ENCODE measurements at places on chromosomes 12 and 14.
A peak's percentile ranks its signal among the peaks of the same experiment; 100 is the strongest.

DNA sequence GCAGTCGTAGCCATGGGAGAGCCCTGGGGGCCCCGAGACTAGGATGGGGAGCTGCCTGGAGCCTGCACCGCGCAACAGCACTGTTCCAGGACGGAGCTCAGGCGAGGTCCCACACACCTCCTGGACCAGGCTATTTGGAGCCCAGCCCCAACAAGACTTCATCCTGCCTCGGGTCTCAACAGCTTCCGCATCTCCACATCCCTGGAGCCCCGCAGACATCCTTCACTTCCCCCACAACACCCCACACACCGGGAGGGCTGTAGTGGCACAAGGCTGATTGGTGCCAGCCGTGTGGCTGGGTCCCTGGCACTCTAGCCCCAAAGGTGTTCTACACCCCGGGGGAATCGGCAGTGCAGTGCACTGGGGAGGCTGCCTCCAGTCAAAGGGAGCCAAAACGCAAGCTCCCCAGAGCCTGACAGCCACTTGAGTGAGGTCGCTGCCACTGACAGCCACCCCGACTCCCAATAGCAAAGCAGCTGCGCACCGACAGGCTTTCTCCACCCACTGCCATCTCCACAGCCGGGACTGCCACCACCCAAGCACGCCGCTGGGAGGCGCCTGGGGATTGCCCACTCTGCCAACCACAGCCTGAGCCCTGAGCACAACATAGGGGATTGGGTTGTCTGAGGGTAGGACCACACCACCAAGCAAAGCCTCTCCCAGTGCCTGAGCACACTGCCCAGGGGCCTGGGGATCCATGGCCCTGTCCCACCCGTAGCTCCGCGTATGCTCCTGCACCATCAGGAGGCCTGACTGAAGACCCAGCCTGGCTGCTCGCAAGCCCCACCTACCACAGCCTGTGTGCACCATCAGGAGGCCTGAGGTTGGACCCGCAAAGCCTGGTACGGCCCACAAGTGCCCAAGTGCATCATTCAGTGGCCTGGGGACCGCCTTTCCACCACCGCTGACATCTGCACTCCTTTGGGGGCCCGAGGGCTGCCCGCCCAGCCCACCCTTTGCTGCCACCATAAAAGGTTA, 13.2 kb upstream of the KLRF1 start:
- peak; percentile 88 for DNase-seq

- DNase-seq, result no peak
These were observed 198.5 kb downstream of the STXBP6 start for GRCh38 chr14:24851406-24851805.

DNA sequence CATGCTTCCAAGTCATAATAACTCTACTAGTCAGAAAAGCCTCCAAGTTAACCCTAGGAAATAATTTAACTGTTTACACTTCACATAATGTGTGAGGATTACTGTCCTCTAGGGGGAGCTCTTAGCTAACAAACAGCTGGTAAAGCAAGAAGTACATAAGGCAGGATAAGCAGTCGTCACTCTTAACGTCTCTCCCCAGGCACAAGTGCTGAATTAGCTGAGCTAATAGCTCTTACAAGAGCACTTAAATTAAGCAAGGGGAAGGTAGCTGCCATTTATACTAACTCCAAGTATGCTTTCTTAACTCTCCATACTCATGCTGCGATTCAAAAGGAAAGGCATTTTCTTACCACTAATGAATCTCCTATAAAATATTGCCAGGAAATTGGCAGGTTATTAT, 79.3 kb upstream of the TSPAN11 start:
- DNase-seq, result peak; percentile 53

GRCh38 chr12:56188131-56188777, 1.0 kb downstream of the SMARCC2 start:
- no peak for DNase-seq

DNA sequence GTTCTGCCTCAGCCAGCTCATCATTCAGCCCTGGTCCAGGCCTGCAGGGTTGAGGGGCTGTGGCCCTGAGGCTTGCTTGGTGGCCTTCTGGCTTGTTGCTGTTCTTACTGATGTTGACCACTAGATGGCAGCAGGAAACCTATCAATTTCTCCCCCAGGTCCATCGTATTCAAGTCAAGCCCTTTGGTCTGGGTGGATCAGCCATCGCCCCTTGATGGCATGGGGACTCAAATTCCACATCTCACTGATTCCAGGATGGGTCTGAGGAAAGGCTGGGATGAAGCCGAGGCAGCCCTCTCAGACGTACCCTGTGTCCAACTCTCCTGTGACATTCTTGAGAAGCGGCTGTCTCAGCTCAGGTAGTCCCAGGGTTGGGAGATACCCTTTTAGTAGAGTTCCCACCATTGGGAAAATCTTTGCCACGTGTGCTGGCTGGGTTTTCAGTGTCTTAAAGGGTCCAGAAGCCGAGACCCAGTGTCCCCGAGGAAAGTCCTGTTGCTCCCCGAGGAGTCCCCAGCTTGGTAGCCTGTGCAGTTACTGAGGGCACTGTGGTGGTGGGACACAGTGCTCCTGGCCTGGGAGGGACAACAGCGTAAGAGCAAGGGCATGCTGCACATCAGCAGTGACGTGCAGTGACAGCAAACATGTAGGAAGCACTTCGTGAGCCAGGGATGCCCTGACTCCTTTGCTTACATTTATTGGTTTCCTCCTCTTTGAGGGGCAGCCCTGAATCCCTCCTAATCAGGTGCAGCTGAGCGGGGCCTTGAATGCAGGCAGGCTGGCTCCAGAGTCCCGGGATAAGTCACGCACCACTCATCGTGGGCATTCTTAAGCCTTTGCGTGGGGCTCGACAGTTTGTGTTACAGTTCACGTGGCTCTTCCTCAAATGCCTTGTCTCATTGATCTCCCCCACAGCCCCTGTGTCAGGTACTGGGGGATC, 58.6 kb downstream of the TSPAN9 start:
- DNase-seq, result peak; percentile 46
